T-helper 17 cell (primary cell): ENCODE measurements at places on chromosomes 4 and X. TPM values are rescaled to one million over a fixed set of nuclear protein-coding genes. Genes with fewer than 3 reads are reported as not detected.

USP17L15 gene
- not detected for total RNA-seq

- H3K27me3 ChIP-seq: no peaks in the 10 kb centered on the region
- peak overlapping the region; percentile 45 for H3K27ac ChIP-seq
- H3K4me1 ChIP-seq: peaks cover 19% of the 10 kb centered on the region
- no peaks in the 10 kb centered on the region for H3K36me3 ChIP-seq
- no peak for DNase-seq
Measured at GRCh38 chrX:7132335-7133049, 15.0 kb upstream of the STS start.

DNA sequence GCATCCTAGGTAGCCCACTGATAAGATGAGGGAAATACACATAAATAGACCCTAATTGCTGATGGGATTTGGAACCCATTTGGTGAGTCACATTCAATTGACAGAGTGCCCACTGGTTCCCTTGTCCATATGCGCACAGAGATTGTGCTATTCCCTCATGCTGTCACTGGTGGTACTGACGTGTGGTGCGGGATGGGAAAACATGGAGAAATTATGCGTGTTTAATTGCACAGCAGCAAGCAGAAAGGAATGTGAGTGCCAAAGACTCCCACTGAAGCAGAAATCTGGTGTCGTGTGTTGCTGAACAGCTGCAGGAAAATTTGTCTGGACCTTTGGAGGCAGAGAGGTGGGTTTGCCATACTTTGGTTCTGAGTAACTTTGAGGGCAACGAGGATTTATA, 92.2 kb downstream of the NHSL2 start:
- H3K36me3 ChIP-seq: no peaks in the 10 kb centered on the region
- no peak overlapping the region for H3K27ac ChIP-seq
- peaks cover 3% of the 10 kb centered on the region for H3K4me1 ChIP-seq
- no peak overlapping the region for H3K4me3 ChIP-seq
- DNase-seq: no peak

DNA sequence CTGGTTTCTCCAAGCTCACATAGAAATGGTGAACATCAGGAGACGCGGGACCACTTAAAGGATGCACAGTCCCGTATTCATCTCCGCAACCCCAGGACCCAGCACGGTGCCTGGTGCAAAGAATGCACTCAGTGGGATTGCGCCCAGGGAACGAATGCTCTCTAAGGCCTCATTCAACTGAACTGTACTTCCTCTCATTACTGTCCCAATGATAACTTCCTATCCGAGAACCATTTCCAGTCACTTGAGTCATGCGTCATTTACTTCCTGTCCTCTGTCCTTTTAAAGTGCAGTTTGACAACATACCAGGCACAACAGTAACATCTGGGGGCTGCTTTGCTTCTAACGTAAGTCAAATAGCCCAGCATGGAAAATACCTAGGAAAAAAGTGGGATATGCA, 75.7 kb downstream of the RBM47 start:
- no peak for DNase-seq
- H3K4me1 ChIP-seq: peaks cover 18% of the 10 kb centered on the region
- no peak overlapping the region for H3K4me3 ChIP-seq
- H3K27me3 ChIP-seq: no peaks in the 10 kb centered on the region
- H3K36me3 ChIP-seq: peaks cover 2% of the 10 kb centered on the region
- peak overlapping the region; percentile 51 for H3K27ac ChIP-seq

- peaks cover 32% of the 10 kb centered on the region for H3K4me1 ChIP-seq
- no peaks in the 10 kb centered on the region for H3K27me3 ChIP-seq
- peak overlapping the region; percentile 69 for H3K4me3 ChIP-seq
- peak overlapping the region; percentile 97 for H3K27ac ChIP-seq
- H3K36me3 ChIP-seq: no peaks in the 10 kb centered on the region
- DNase-seq: peak; percentile 41
Measured at GRCh38 chrX:12946838-12947544, 27.9 kb upstream of the TMSB4X start.

DNA sequence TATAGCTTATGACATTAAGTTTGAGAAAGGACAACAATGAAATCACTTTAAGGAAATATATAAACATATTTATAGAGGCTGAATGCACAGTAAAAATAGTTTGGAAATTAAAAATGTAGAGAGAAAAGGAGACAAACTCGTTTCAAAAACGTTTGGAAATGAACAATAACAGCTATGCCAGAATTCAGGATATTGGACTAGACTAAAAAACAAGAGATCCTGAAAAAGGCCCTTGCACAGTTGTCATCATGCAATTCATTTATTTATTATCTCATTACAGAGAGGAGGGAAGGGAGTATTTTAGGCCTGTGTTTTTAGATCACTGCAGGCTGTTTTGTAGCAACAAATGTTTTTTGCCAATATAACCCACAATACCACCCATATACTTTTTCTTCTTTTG, 527.2 kb downstream of the ADGRL3 start:
- no peaks in the 10 kb centered on the region for H3K27me3 ChIP-seq
- no peak for DNase-seq
- H3K36me3 ChIP-seq: no peaks in the 10 kb centered on the region
- no peak overlapping the region for H3K27ac ChIP-seq

GRCh38 chr4:153074936-153075630, 129.2 kb upstream of the TRIM2 start:
- H3K27me3 ChIP-seq: peaks cover 18% of the 10 kb centered on the region
- peaks cover 4% of the 10 kb centered on the region for H3K36me3 ChIP-seq
- DNase-seq: no peak
- no peak overlapping the region for H3K4me3 ChIP-seq

FGD1 gene
- not detected for total RNA-seq

SORCS2 gene
- total RNA-seq: not detected

GRCh38 chr4:130257271-130257670, 1161.3 kb downstream of the C4orf33 start:
- H3K27me3 ChIP-seq: no peaks in the 10 kb centered on the region
- no peak for DNase-seq
- no peak overlapping the region for H3K4me3 ChIP-seq
- no peaks in the 10 kb centered on the region for H3K36me3 ChIP-seq
- no peaks in the 10 kb centered on the region for H3K4me1 ChIP-seq

DNA sequence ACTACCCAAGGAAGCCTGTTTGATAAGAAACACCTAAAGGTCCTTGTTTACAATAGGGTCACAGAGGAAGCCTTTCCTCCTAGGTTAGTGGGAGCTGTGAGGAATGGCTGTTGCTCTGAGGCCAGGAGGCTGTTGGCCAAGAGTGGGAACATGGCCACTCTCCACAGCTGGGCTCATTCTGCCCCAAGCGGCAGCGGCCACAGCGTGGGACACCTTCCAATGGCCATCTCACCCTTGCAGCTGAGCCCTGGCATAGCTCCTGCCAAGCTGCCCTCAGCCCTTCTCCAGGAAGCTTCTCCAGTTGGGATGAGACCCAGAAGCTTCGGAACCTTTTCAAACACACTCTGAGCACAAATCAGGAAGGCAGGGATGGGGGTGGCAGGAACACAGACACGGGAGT, 111.8 kb upstream of the MAP3K15 start:
- no peak for DNase-seq
- H3K27ac ChIP-seq: no peak overlapping the region
- H3K36me3 ChIP-seq: no peaks in the 10 kb centered on the region
- no peak overlapping the region for H3K4me3 ChIP-seq
- H3K4me1 ChIP-seq: peaks cover 40% of the 10 kb centered on the region

GRCh38 chrX:22097012-22097694, 65.0 kb downstream of the PHEX start:
- no peaks in the 10 kb centered on the region for H3K4me1 ChIP-seq
- no peak overlapping the region for H3K4me3 ChIP-seq
- peaks cover 3% of the 10 kb centered on the region for H3K36me3 ChIP-seq
- H3K27me3 ChIP-seq: no peaks in the 10 kb centered on the region
- DNase-seq: no peak

- DNase-seq: no peak
- peaks cover 77% of the 10 kb centered on the region for H3K27me3 ChIP-seq
- peaks cover 10% of the 10 kb centered on the region for H3K4me1 ChIP-seq
Measured at GRCh38 chr4:16079046-16079445, 4.8 kb downstream of the PROM1 start.

DNA sequence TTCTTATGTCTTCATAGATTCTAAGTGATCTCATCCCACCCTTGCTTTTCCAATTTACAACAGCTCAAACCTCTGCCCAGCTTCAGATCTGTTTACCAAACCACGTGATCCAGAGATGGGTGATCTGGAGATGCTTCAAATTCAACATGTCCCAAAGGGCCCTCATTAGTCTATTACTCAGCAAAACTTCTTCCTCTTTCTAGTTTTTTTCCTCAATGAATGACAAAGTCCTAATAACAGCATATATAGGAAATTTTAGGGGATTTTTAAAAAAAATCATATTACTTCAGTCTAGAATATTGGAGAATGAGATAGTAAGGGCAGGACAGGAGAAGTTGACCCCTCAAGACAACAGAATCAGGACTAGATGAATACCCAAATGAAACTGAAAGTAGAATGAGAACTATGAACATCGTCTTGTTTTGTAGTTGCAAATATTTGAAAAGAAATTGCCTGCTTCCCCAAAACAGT, 127.1 kb downstream of the CFAP299 start:
- peak overlapping the region; percentile 32 for H3K27ac ChIP-seq
- H3K4me3 ChIP-seq: peak overlapping the region; percentile 56
- peaks cover 5% of the 10 kb centered on the region for H3K4me1 ChIP-seq
- no peaks in the 10 kb centered on the region for H3K36me3 ChIP-seq

GPR101 gene
- total RNA-seq: not detected

DNA sequence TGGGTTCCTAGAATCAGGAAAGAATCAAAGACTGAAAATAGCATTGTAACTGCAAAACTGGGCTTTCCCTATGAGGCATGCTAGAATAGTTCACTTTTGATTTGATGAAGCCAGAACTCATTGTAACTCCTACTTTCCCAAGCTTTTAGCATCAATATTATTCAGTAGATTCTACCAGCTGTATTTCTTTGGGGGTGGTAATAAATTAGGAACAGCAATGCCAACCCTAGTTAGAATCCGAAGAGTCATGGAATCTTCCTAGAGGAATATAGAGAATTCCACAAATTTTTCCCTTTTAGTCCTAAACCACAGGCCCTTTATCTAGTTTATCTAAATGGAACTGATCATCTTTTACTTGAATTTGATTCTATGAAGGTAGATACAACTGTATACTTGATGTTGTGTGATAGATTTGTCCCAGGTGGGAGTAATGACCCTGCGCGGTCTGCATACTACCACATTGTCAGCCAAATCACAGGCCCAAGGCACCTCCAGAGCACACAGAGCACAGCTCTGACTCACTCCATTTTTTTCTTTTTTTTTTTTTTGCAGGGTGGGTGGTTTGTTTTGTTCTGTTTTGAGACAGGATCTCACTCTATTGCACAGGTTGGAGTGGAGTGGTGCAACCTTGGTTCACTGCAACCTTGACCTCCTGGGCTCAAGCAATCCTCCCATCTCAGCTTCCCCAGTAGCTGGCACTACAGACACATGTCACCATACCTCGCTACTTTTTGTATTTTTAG, 66.6 kb downstream of the EDNRA start:
- H3K27ac ChIP-seq: no peak overlapping the region
- no peak for DNase-seq
- H3K36me3 ChIP-seq: no peaks in the 10 kb centered on the region
- peaks cover 10% of the 10 kb centered on the region for H3K4me1 ChIP-seq

GASK1B gene
- total RNA-seq: 1.3 TPM

DACH2 gene
- total RNA-seq: not detected

- no peaks in the 10 kb centered on the region for H3K36me3 ChIP-seq
- H3K27ac ChIP-seq: no peak overlapping the region
- peaks cover 16% of the 10 kb centered on the region for H3K27me3 ChIP-seq
- H3K4me1 ChIP-seq: peaks cover 2% of the 10 kb centered on the region
Measured at GRCh38 chr4:138911909-138912703, 103.5 kb upstream of the NOCT start.

RAB41 gene
- not detected for total RNA-seq

GRCh38 chr4:154314248-154314647, 177.4 kb downstream of the DCHS2 start:
- DNase-seq: no peak
- no peak overlapping the region for H3K27ac ChIP-seq
- no peaks in the 10 kb centered on the region for H3K27me3 ChIP-seq
- H3K4me3 ChIP-seq: no peak overlapping the region
- H3K36me3 ChIP-seq: no peaks in the 10 kb centered on the region
- no peaks in the 10 kb centered on the region for H3K4me1 ChIP-seq

DNA sequence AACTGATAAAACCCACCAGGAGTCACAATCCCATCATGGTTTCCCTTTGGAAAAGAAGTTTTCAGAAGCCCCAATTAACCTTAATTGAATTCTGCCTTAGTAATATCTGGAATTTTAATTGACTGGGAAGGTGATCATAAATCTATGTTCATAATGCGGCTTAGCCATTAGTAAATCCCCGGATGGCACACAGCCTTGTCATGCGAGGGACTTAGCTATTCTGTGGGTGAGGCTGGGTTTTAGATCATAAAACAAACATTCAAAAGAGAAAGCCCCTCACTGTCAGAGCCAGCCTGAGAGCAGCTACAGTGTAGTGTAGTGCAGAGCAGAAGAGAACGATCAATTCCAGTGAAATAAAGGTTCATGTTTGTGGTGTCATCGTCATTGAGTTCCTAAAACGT, 124.0 kb upstream of the NOCT start:
- H3K27me3 ChIP-seq: peaks cover 36% of the 10 kb centered on the region
- H3K36me3 ChIP-seq: no peaks in the 10 kb centered on the region
- no peaks in the 10 kb centered on the region for H3K4me1 ChIP-seq
- no peak overlapping the region for H3K27ac ChIP-seq

PRKG2 gene
- 0.55 TPM for total RNA-seq

- H3K27me3 ChIP-seq: no peaks in the 10 kb centered on the region
- no peak for DNase-seq
- H3K36me3 ChIP-seq: no peaks in the 10 kb centered on the region
- no peaks in the 10 kb centered on the region for H3K4me1 ChIP-seq
Measured at GRCh38 chrX:124194199-124194598, 138.3 kb upstream of the TEX13D start.

DNA sequence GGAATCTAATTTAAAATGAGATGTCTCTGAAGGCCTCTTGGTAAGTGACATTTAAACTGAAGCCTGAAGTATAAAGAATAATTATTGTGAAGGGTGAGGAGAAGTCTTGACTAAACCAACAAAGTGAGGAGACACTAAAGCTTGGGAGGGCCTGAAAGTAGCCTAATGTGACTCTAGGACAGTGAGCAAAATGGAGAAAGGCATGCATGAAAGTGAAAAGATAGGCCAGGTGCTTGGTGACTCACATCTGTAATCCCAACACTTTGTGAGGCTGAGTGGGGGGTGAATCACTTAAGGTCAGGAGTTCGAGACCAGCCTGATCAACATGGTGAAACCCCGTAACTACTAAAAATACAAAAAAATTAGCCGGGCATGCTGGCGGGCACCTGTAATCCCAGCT, 46.9 kb upstream of the SMARCAD1 start:
- no peaks in the 10 kb centered on the region for H3K36me3 ChIP-seq
- H3K27me3 ChIP-seq: no peaks in the 10 kb centered on the region
- peaks cover 5% of the 10 kb centered on the region for H3K4me1 ChIP-seq
- no peak overlapping the region for H3K27ac ChIP-seq
- no peak for DNase-seq

DNA sequence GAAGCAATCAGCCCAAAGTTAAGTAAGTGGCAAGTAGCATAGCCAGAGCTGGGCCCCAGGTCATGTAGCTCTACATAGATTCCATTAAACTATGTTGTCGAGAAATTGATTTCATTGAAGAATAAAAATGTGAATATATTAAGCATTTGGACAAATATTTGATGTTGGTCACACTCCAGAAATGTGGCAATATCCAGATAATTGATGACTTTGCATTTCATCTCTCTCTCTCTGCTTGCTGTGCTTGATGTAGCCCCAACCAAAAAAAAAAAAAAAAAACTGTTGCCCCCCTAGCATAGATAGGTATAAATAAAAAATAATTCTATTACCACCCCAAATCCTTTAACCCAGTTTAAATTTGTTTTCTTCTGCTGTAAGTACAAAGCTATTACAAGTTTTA, 7.5 kb upstream of the NDST3 start:
- H3K4me3 ChIP-seq: no peak overlapping the region
- no peak for DNase-seq
- H3K36me3 ChIP-seq: no peaks in the 10 kb centered on the region

GRCh38 chrX:132033166-132033565, 10.1 kb downstream of the STK26 start:
- peaks cover 43% of the 10 kb centered on the region for H3K4me1 ChIP-seq
- H3K27ac ChIP-seq: no peak overlapping the region
- H3K4me3 ChIP-seq: no peak overlapping the region
- no peaks in the 10 kb centered on the region for H3K27me3 ChIP-seq
